Stimulated activated CD4-positive, alpha-beta T cell treated with anti-CD3 and anti-CD28 coated beads, Interleukin-1b, Interleukin-23, amount 100 ng/mL, for 48 hours (primary cell): ENCODE measurements at places on chromosomes 1 and 21.

DNA sequence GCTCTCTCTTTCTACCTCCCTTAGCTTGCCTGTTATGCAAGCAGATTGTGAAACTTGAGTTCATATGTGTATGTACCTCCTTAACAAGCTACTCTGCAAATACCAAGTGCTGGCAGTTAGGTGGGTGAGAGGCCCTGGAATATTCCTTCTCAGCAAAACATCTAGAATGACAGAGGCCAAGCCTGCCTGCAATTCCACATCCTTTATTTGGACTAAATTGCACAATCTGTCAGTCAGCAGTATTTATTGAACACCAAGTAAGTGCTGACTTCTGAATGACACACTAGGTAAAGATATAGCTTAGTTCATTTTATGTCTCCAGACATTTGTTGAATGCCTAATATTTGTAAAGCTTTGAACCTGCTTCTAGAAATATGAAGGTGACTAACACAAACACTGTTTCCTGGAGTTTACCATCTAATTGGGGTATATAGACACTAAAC lies 87.5 kb downstream of the RGL1 start:
- DNase-seq: no peak

DNA sequence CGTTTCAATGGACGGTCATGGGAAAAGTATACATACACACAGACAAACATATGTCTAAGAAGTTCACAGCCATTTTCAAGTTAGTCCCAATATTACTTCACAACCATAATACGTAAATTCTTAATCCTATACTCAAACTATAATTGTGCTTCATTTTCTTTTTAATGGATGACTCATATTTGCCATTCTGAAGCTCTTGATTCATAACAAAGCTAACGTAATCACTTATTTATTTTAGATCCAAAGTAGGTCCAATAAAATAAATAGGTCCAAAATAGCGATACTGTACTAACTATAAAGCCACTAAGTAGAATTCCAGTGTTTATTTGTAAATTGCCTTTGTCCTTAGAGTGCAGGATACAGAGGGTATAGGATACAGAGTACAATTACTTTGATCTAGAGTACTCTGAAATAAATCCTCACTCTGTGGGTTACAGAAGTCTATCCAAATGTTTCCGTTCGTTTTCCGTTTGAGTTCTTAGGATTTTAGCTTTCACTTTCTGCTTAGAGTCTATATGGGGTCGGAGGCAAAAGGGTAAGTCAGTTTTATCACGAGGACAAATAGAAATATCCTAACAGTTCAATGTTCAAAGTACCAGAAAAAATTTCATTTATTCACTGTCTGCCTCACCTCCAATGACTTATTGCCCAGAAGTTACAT lies 8.8 kb upstream of the C1orf115 start:
- no peak for DNase-seq

DNA sequence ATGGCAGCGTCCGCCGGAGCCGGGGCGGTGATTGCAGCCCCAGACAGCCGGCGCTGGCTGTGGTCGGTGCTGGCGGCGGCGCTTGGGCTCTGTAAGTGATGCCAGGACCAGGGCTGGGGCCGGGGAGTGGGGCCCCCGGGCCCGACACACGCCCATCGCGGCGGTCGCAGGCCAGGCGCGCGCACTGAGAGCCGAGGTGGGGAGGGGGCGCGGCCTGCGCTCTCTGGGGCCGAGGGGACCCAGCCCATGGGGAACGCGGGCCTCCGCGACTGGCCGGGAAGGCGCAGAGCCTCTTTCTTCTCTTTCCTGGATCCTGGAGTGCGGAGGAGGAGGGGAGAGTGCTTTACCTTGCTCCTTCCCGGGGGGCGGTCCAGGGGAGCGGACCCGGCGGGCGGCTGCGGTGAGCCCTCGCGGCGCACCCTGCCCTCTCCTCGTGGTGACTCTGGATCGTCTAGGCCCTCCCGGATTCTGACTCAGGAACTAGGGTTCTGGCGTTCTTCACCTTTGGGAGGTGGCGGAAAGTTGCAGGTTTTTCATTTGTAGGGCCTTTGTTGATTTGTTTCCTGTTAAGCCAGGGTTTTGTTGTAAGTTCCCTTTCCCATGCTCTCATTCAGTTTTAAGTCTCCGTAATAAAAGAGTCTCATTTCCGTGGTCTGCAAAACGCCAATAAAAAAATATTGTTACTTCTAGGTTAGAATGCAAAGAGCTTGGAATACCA lies 529 bp downstream of the MPZL1 start:
- peak; percentile 32 for DNase-seq

DNA sequence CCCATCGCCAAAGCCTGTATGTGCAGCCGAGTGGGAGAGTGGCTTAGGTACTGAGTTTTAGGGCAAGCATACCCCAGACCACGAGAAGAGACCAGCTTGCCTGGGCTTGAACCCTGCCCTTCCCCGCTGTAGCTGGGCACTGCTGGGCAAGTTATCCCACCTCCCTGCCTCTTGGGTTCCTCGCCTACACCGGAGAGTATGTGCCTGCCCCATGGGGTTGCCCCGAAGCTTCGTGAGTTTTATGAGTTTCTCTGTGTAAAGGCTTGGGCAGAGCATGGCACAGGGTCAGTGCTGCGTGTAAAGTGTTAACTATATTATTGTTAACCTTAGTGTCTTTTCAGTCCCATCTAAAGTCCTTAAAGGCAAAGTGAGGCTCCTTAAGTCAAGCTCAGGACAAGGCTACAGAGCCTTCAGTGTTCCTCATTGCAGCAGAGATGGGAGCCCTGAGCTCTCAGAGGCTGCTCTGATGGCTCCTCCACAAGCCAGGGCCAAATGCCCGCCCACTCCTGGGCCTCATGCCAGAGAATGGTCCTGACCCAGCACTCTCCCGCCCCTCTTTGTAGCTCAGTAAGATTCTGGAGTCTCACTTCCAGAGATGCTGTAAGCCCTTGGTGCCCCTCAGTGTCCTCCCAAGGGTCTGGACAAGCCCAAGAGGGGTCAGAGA lies 37.0 kb upstream of the KCNA10 start:
- no peak for DNase-seq

GRCh38 chr1:6599141-6599975 lies 3.3 kb downstream of the KLHL21 start:
- peak; percentile 74 for DNase-seq

- DNase-seq: no peak
Measured at GRCh38 chr1:63675420-63675931, 82.3 kb downstream of the PGM1 start.

DNA sequence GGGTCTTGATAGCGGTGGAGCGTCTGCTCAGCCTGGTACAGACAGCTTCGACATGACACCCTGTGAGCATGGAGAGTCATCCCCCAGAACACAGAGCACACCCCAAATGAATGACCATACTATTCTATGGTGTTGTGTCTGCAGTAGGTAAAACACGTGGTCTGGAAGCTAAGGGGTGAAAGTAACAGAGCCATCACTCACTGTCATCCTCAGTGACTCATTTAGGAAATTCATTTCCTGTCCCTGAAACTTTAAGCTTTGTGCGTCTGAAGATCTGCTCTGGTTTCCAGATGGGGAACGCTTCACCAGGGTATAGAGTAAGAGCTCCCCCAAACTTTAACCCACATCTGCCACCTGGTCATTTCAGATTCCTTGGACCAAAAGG lies 94.8 kb upstream of the DISP3 start:
- no peak for DNase-seq

GRCh38 chr1:234315091-234315541 lies 58.1 kb upstream of the COA6 start:
- peak; percentile 28 for DNase-seq

- no peak for DNase-seq
Measured at GRCh38 chr1:41363591-41364320, 2.5 kb downstream of the FOXO6 start.

DNA sequence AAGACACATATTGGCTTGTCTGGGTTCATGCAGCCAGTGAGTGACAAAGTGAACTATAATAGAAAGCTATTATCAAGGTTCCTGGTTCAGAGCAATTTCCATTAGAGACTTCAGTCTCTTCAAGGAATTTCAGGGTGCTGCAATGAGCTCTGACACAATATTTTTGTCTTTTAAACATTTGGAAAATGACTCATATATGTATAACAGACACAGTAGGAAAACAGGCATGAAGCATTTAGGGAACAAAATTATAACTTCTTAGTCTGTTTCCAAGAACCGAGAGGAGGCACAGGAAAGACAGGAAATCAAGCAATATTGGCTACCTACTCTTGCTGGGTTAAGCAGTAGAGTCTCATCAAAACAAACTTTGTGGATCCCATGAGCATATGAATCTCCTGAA lies 170.4 kb downstream of the PTPRC start:
- DNase-seq: no peak

DNA sequence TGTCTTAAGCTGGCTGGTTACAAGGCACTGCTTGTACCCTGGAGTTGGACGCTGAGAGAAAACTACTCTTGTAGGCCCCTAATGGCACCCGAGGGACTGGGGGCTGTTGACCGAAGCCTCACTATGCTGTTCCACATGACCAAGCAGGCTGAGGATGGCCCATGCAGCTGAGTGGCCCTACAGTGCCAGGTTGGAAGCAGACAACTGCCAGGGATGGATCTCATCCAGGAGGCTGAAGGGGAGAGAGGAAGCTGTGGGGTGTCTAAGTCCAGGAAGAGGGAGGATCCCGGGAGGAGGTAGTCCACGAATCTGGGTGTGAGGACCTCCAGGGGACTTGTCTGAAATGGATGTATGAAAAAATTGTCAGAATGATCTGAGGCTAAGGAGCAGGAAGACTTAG lies 45.8 kb downstream of the FOXD2 start:
- no peak for DNase-seq

- DNase-seq: peak; percentile 77
Measured at GRCh38 chr1:112904071-112904830, 51.7 kb downstream of the SLC16A1 start.

DNA sequence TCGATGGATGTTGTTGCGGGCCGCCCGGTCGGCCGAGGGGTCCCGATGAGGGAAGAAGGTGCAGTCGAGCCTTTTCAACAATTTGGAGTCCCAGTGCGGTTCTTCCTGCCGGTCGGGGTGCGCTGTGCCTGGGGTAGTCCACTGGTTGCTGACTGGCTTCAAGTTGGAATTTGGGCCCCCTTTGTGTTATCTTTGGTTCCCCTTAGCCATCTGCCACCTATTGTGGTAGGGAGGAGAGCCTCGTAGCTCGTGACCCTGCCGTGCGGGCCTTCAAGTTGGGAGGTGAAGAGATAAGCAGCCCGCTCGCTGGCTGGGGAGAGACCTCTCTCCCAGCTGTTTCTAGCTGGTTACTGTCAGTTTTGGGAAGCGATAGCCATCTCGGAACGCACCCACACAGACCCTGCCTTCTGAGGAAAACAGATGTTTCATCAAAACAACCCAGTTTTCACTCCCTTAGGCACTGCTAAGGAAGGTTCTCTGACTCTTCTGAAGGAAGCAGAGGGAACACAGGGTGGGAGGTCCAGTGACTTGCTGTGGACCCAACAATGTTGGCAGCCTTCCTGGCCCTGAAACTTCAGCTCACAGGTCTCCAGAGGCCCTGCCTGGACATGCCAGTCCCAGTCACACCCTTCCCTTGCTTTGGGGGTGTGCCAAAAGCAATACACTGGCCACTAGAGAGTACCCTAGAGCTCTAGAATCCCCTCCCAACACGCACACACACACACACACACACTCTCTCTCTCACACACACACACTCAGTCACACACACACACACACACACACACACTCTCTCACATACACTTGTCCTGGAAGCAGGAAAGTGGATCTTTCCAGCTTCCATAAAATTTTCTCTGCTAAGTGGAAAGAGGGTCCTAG lies 1.0 kb downstream of the BTG2 start:
- no peak for DNase-seq

GRCh38 chr1:93078638-93078985 lies 471 bp upstream of the MTF2 start:
- DNase-seq: no peak

GRCh38 chr1:222561656-222562055 lies 13.8 kb upstream of the HHIPL2 start:
- no peak for DNase-seq

GRCh38 chr1:109908836-109909235 lies 1.8 kb upstream of the CSF1 start:
- DNase-seq: no peak

- no peak for DNase-seq
Measured at GRCh38 chr1:114340892-114341291, 170.1 kb downstream of the TRIM33 start.

DNA sequence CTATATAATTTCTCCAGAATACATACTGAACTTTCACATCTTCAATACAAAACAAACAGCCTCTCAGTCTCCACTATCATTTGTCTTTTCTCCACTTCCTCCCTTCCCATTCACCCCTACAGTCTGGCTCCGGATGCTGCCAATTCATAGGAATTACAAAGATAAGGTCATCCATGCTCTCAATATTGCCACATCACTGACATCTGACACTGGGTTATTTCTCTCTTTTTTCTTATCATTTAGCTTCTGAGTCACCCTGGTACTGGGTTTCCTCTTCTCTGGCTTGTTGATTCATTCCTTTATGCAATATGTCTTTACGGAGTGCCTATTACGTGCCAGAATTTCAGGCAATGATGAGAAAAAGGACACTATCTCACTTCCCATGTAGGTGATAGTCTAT lies 3.1 kb upstream of the SH3BP5L start:
- DNase-seq: no peak

DNA sequence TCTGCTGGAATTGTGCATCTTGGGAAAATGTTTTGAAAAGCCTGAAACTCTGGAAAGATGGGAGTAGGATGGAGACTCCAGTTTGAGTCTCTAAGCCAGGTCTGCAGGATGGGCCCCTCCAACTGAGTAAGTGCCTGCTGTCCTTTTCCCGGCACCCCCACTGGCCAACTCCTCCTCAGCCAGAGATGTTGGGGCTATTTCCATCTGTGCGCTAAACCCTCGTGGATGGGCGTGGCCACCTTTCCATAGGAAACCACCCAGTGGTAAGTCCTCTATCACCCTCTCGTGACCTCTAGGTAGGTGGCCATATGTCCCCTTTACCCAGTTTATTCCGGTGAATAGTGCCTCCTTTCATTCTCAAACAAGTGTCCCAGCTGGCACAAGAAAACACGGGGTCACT lies 250.9 kb downstream of the TOMM20 start:
- DNase-seq: no peak

GRCh38 chr1:205813755-205814058 lies 709 bp upstream of the SLC41A1 start:
- DNase-seq: no peak

DNA sequence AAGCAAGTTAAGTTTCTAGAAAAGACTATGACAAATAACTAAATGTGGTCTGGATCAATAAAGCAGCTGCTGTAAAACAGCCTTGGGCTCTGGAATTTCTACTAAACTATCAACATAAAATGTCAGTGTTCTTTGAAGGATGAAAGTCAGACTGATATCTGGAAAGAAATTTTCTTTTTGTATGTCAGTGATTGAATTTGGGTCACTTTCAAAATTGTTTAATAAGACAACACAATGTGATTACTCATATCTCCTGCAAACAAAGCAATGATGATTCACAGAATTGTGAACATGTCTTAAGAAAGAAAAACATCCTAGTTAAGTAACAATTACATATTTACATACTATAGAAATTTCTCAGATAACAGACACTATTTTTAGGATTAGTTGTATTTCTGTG lies 826.4 kb downstream of the PLA2G4A start:
- no peak for DNase-seq

DNA sequence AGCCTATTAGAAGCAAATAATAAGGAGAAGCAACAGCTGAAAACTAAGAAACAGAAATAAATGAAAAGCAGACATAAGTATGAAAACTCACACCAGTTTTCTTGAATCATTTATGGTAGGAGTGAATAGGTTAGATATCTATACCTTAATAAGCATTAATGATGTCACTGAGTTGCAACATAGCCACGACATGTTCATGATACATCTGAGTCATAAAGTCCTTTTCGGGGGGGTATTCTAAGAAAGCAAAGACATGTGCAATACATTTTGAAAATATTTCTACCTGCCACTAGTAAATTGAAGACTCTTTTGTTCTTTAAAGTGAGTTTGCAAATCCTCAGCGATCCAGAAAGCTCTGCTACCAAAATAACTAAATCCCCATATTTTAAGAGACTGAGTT lies 7.2 kb downstream of the CD34 start:
- no peak for DNase-seq
